ENCODE measurements at places on chromosomes 6 and 20.

- no peak for DNase-seq
Measured at GRCh38 chr6:170017603-170018320, 266.3 kb downstream of the ERMARD start.

DNA sequence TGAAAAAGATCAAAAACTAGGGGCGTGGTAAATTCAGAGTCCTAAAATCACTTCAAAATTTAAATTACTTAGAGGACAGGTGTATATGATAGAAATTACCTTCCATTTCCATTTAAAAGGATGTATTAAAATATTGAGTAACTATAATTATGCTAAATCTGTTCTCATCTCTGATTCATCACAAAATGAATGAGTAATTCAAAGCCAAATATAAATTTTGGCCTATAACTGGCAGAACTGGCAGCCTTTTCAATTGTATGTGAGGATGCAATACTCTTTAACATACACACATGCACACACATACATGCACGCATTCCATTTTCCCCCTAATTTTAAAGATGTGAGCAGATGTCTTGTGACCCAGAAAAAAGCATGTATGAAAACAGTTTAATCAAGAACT, 194.6 kb downstream of the EPM2A start:
- DNase-seq: no peak

- DNase-seq: no peak
Measured at GRCh38 chr6:122063076-122063475, 336.4 kb upstream of the HSF2 start.

GRCh38 chr6:106892186-106892585, 82.3 kb downstream of the CD24 start:
- no peak for DNase-seq

- DNase-seq: no peak
Measured at GRCh38 chr20:61925555-61926252, 140.0 kb downstream of the TAF4 start.

DNA sequence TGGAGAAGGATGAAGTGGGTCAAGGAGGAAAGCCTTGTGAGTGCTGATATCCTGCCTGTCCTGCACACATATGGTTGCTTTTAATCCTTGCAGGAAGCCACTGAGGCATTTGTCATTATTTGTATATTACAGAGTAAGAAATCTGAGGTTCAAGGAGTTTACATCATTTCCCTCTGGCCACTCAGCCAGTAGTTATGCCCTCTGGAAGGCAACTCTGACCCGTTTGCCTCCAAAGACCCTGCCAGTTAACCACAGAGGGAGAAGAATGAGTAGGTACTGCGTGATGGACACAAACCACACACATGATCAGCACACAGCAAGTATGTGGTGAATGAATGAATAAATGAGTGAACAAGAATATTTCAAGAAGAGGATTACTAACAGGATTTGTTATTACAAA, 7.9 kb upstream of the FAM210B start:
- no peak for DNase-seq

DNA sequence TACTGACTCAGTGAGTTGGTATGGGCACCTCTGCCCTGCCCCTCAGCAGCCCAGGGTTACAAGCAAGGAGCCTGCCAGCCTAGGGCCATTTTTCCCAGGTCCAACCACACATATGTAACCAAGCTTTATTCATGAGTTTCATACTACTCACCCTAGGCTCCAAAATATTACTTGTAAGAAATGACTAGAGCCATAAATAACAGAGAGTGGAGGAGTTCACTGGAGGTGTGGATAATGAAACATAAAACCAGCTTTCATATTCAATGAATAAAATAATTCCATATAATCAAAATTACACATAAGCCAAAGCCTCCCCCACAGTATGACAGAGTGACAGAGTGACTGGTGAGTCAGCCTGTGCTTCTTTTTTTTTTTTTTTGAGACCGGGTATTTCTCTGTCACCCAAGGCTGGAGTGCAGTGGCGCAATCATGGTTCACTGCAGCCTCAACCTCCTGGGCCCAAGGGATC, 229.8 kb upstream of the SASH1 start:
- DNase-seq: no peak

DNA sequence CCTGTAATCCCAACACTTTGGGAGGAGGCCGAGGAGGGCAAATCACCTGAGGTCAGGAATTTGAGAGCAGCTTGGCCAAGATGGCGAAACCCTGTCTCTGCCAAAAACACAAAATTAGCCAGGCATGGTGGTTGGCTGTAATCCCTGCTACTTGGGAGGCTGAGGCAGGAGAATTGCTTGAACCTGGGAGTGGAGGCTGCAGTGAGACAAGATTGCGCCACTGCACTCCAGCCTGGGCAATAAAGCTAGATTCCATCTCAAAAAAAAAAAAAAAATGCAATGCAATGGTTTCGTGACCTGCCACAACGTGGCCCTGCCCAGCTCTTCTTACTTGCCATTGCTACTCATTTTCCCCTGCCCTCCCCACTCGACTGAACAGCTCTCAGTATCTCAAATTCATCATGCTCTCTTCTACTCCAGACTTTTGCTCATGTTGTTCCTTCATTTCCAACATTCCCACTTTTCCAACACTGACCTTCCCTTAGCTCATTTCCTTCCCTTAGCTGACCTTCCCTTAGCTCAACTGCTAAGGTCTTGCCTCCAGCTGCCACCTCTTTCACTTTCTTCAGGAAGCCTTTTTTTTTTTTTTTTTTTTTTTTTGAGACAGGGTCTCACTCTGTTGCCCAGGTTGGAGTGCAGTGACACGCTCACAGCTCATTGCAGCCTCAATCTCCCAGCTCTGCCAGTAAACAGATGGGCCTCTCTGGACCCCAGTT, 2.1 kb upstream of the MTHFD1L start:
- DNase-seq: no peak

GRCh38 chr20:24676353-24676977, 207.0 kb downstream of the SYNDIG1 start:
- no peak for DNase-seq

- no peak for DNase-seq
Measured at GRCh38 chr6:38113825-38114576, 294.5 kb downstream of the ZFAND3 start.

- DNase-seq: no peak
Measured at GRCh38 chr6:53189554-53189953, 40.9 kb upstream of the GCM1 start.

- DNase-seq: peak; percentile 55
Measured at GRCh38 chr20:51750037-51750769, 18.0 kb downstream of the ATP9A start.

- DNase-seq: peak; percentile 28
Measured at GRCh38 chr6:146041282-146041681, 12.4 kb downstream of the GRM1 start.

- DNase-seq: no peak
Measured at GRCh38 chr6:34982424-34982852, 93.4 kb downstream of the ANKS1A start.

GRCh38 chr6:13156381-13156780, 172.0 kb downstream of the TBC1D7 start:
- DNase-seq: no peak

GRCh38 chr20:62638679-62639406, 3.5 kb upstream of the SLCO4A1 start:
- DNase-seq: no peak

DNA sequence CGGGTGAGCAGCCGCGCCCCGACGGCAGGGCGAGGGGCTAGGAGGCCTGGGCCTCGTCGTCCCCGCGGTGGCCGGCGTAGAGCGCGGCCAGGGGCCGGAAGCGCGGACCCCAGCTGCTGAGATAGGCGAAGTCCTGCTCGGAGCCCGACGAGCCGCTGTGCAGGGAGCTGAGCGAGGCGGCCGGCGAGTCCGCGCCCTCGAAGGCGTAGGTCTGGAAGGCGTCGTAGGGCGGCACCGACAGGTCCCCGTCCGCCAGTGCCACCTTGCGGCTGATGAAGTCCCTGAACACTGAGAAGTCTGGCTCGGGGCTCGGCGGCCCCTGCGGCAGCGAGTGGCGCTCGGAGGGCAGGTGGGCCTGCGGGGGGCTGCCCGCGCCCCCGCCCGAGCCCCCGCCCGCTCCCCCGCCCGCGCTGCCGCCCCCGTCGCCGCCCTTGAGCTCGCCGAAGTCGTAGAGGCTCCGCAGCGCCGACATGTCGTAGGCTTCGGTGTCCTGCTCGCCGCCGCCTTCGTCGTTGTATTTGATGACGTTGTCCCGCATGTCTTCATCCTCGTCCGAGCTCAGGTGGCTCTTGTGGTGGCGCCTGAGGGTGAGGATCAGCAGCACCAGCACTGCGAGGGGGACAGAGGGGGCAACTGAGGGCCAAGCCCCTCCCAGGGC, 56.5 kb downstream of the CD40 start:
- DNase-seq: peak; percentile 97

GRCh38 chr20:37921341-37921929, 18.5 kb downstream of the VSTM2L start:
- no peak for DNase-seq

DNA sequence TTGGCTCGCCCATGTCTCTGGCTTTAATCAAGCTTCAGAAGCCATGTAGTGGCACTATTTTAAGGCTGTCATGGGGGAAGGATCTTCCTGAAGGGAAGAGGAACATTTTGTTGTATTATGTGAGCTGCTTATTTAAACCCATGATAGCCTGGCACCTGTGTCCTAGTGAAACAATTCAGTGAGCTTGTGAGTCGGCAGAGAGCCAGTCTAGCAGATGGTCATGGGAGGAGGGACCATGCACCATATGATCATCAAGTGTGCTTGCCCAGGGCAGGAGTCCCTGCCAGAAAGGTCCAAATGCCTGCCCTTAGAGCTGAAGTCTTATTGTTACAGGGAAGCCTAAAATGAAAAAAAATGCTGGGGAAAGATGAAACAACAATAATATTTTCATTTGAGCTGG, 132.9 kb downstream of the PRDM13 start:
- no peak for DNase-seq

DNA sequence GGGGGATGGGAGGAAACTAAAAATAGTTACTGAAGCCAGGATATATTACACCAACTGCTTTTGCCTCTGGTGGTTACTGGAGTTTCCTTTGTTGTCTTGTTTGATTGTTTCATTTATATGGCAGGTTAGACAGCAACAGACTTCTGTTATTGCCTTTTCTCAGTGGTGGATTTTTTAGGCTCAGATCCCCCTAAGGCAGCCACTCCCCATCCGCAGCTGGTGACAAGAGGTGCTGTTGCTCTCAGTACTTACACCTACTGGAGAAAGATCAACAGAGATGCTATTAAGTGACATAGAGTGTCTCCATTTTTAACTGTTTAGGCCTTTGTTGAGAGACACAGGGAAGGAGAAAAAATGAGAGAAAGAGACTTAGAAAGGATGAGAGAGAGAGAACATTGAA, 552.1 kb downstream of the PKHD1 start:
- DNase-seq: no peak

DNA sequence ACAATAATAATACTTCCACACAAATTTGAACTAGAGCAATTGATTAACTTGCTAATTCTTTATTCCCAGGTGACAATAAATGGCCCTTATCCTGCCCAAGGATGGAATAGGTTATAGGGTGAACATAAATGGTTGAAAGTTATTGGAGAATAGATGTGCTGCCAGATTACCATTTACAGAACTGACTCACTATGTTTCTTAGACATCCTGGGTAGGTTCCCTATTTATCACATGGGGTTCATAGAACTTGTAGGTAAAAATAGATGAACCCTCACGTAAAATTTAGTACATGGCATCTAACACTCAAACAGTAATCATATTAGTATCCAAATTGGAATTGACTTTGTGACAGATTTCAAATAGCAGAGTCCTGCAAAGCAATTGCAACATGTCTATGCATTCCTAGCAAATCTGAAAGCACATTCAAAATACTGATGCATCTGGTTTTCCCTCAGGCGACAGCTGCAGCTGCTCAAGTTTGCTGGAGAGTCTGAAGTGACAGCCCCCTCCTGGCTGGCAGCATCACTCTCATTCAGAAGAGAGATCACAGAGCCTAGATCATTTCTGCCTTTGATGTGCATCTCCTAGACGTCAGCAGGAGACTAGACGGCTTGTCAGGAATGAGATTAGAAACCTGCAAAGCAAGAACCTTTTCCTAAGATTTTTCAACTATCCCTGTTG, 80.2 kb upstream of the RNF217 start:
- no peak for DNase-seq

DNA sequence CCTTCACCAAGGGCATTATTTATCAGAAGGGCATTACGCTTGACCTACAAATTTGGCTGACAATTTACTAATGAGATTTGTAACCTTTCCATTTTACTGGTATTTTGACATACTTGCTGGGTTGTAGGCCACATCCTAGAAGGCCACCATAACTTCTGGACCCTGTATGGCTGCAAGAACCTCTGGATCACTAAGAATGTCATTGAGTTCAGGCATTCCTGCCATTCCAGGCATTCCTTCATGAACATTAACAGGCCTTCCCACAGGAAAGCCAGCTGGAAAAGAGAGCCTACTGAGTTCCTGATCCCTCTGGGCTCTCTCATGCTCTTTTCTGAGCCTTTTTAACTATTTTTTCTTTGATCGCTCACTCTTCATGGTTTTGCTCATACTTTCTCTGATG, 28.4 kb upstream of the SLC35A1 start:
- peak; percentile 39 for DNase-seq

DNA sequence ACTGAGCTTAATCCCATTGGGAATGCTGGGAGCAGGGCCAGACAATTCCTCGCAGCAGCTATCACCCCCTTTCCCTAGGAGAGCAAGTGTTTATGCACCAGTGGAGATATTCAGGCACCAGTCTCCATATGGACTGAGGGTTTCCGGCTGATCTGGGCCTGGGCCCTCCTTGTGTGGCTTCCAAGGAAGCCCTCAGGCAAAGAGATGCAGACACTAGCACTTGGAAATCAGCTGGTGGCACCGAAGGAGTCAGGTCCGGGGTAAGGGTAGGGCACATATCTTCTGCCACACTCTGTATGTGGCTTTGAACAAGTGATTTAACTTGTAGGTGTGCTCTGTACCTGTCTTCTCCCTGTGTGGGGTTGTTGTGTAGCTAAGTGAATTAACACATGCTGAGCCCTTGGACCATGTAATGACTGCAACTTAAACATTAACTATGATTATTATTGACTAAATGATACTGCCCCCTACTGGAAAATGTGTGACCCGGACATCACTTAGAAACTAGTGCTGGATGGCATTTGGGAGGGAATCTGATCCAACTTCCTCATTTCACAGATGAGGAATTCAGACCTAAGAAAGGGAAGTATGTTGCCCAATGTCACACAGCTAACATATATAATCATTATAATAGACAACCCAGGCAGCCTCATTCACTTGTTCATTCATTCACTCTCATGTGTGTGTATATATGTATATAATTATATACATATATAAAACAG, 19.3 kb upstream of the WFDC2 start:
- peak; percentile 55 for DNase-seq

GRCh38 chr6:15427331-15428070, 181.6 kb downstream of the JARID2 start:
- no peak for DNase-seq

DNA sequence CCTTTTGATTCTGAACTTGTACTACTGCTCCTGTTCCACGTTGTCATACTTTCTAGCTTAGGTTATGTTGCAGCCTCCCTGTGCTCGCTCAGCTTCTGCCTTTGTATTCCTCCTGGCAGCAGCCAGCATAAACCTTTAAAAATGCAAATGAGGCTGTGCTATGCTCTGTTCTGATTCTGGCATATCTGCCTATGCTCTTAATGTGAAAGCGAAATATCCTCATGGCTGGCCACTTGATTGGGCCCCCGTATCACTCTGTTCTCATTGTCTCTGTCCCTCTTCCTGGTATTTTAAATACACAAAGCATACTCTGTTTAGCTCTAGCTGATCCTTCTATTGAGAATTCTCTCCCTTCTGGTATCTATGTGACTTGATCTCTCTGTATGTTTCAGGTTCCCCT, 139.0 kb downstream of the JARID2 start:
- no peak for DNase-seq

GRCh38 chr6:107318100-107318736, 141.1 kb downstream of the PDSS2 start:
- DNase-seq: peak; percentile 75

Data from iPS-NIHi11 (cell line).